Kidney (tissue), 22 donors: ENCODE measurements at places on chromosomes 1 and 21.

GRCh38 chr1:8862528-8862927 lies 16.0 kb downstream of the ENO1 start:
- no peak for DNase-seq

GRCh38 chr1:210342986-210343780 lies 14.5 kb downstream of the HHAT start:
- DNase-seq: no peak

DNA sequence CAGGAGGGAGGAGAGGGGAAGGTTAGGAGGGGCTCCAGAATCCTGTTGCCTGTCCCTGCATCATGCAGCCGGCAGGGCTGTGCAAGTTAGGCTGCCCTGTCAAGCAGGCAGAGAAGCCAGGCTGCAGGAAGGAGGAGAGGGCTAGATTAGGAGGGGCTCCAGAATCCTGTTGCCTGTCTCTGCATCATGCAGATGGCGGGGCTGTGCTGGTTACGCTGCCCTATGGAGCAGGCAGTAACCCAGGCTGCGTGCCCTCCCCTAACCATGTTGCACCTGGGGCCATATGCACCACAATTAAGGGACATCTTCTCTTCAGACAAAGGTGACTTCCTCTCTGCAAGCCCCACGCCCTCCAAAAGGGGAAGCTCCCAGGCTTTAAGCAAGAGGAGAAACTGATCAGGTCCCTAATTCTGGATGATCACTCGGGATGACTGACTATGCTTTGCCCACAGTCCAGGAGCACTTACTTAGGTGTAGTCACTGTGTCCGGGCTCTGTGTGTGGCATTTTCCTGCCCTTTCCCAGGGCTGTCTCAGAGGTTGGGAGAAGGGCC lies 457.4 kb downstream of the SETD4 start:
- DNase-seq: no peak

GRCh38 chr1:221240690-221241089 lies 361.4 kb downstream of the HLX start:
- DNase-seq: no peak

GRCh38 chr1:217674028-217674729 lies 43.0 kb downstream of the SPATA17 start:
- DNase-seq: no peak

GRCh38 chr1:240194120-240194519 lies 102.4 kb downstream of the FMN2 start:
- DNase-seq: no peak

DNA sequence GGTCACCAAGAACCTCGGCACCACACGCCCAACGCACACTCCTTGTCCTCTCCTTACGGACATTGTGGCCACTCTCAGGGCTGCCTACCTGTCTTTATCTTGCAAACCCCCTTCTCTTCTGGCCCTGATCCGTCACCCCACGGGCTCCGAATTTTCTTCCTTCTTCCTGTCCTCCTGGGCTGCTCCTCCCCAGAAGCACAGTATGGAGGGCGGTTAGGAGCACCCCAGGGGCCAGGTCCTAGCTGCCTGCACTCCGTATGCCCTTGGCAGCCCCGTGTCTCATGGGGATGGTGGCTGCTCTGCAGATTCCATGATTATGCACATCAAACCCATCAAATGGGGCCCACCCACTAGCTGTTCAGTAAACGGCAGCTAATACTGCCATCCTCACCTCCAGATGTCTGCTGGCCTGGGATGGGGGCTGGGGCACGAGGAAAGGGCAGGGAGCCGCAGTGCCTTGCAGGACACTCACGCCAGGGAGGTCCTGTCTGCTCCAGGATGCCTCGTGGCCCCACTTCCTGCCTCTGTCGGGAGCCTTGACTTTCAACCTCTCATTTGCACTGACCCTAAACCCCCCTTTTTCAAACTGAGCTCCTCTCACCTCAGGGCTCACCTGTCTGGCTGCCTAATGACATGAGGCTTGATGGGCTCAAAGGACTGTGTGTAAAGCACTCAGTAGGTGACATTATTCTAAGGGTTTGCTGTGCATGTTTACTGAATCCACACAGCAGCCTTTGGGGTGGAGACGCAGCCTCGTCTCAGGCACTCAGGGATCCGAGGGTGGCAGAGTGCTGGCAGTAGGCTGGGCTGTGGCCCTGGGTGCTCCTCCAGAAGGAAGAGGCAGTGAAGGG lies 4.4 kb downstream of the TTC34 start:
- no peak for DNase-seq
